ENCODE measurements at places on chromosomes 7 and 10.

DNA sequence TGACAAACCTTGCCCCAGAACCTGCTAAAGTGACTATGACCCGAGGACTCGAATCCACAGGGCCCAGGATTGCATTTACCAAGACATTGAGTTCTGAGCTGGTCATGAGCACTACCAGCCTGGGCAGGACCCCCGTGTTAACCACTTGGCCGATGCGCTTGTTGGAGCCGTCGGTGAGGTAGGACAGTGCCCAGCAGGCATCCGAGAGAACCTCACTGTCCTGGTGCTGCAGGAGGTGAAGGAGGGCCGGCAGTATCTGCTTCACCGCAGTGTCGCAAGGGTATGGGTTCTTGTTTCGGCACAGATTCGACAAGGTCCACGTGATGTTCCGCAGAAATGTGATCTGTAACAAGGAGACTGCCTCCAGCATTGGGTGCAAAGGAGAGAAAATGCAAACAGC, 19.7 kb downstream of the KPNA7 start:
- DNase-seq = no peak

GRCh38 chr7:26584987-26585665, 279.3 kb downstream of the SKAP2 start:
- no peak for DNase-seq

GRCh38 chr7:74365322-74366022, 76.3 kb downstream of the CLIP2 start:
- DNase-seq = no peak

DNA sequence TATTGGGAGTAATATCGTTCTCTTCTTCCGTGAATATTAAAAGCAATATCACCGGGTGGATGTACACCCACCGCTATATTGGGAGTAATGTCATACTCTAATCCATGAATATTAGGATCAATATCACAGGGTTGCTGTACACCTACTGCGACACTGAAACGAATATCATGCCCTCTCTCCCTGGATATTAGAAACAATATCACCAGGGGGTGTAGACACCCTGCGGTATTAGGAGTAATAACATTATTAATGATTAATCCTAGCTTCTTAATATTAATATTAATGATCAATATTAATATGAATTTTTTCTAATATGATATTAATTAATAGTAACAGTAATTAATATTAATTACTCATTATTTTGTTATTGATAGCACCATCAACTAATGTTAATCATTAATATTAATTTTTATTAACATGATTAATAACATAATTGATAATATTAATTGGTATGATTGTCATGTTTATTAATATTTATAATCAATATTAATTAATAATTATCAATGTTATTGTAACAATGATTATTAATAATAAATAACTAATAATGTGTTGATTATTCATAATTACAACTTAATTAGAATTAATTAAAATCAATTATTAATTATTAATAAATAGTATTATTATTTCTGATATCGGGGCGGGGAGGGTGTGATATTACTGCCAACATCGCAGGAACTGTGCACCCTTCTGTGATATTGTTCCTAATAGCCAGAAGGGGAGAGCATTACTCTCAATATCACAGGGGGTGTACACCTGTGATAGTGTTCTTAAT, 121.3 kb upstream of the C1GALT1 start:
- no peak for DNase-seq

DNA sequence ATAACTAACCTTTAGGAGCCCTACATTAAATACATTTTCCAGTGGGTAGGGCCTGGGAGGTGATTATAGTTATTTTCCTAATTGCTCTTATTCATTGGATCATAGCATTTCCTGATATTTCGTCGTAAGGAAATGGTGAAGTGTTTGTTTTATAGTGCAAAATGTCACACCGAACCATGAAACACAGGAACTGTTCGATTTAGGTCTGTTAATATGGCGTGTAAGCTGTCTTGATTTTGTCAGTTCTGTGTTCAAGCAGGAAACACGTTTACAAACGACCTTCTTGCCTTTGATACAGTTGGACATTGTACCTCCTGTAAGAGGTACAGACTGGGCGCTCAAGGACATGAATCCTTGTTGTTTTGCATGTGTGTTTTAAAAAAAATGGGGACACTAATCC, 14.8 kb downstream of the RBM17 start:
- DNase-seq = no peak

GRCh38 chr7:105963038-105963667, at the start of gene CDHR3:
CDHR3 (plus strand) TSS chr7:105963264; CDS start chr7:105963319, 55 bp downstream.
- DNase-seq = no peak

- DNase-seq = no peak
Observed at GRCh38 chr10:110504111-110504735, 6.5 kb downstream of the DUSP5 start.

DNA sequence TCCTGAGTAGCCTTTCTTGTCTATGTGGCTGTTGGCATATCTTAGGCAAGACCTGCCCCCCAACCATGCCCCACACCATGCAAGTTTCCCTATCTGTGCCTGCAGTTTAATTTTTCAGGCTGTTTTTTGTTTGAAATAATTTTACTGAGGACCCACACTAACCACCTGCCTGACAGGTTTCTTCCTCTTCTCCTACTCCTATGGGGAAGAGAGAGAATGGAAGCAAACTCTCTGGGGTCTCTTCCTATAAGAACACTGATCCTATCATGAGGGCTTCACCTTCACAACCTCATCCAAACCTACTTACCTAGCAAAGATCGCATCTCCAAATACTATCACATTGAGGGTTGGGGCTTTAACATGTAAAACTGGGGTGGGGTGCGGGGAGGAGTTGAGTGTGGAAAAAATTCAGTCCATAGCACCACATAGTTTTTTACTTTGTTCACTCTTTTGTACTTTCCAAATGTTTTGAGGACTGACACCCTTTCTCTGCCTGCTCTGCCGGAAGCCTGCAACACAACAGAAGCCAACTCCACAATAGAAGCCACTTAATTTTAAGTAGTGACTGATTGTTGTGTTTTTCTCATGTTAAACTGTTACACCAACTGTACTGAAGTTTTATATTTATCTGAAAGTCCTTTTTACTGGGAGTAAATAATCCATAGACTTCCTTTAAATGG, 67.2 kb upstream of the CSTF2T start:
- no peak for DNase-seq

GRCh38 chr7:106223156-106223555, 61.6 kb downstream of the NAMPT start:
- DNase-seq = no peak

GRCh38 chr10:43790147-43790546, 141.5 kb upstream of the ZNF32 start:
- DNase-seq = no peak

DNA sequence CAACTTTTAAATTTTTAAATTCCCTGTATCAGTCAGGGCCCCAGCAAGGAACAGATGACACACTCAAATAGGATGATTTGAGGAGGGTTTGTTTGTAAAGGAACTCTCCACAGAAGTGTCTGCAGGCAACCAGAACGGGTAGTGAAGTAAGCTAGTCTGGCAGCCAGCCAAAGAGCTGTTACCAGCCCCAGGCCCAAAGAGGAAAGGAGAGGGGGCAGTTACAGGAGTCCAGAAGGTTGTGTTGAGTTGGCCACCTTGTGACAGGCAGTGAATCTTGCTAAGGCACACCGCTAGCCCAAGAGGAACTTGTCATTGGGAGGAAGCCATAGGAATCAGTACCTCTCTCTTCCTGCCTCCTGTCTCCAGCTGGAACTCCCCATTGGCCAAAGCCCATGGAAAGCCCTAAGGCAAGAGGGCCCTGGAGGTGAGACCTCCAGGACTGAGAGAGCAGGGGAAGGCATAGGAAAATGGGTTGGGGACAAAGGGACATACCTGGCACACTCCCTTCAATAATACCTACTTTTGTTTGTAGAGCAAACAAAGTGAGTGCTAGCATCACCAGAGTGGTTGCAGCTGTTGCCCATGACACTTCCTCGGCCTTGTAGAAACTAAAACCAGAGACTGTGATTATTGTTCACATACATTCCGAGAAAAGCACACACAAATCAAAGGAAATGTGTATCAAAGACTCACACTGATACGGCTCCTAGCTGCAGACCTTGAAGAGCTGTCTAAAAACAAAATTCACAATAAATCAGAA, 25.4 kb upstream of the GATAD1 start:
- DNase-seq = peak; percentile 95

DNA sequence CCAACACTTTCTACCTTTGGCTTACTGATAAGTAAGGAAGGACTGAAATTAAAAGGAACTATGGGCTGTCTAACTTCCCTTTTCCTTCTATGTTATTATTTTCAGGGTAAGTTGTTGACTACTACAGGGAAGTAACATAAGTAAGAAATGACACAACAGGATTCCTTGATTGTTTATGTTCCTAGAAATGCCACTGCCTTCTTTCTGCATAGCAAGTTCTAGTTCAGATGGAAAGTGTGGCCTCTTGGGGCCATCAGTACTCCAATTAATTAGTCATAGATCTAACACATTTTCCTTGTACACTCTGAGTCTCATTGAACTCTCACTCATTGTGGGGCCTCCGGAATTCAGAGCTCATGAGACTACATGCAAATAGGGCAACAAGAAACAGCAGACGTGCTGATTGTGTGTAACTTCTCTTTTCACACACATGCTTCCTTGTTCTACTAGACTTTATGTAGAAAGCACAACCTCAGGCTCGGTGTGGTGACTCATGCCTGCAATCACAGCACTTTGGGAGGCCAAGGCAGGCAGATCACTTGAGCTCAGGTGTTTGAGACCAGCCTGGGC, 35.3 kb upstream of the HIBADH start:
- no peak for DNase-seq

- no peak for DNase-seq
Observed at GRCh38 chr7:153473185-153473584, 579.0 kb upstream of the DPP6 start.

- DNase-seq = no peak
Observed at GRCh38 chr10:79226391-79227245, 120.7 kb upstream of the PPIF start.

DNA sequence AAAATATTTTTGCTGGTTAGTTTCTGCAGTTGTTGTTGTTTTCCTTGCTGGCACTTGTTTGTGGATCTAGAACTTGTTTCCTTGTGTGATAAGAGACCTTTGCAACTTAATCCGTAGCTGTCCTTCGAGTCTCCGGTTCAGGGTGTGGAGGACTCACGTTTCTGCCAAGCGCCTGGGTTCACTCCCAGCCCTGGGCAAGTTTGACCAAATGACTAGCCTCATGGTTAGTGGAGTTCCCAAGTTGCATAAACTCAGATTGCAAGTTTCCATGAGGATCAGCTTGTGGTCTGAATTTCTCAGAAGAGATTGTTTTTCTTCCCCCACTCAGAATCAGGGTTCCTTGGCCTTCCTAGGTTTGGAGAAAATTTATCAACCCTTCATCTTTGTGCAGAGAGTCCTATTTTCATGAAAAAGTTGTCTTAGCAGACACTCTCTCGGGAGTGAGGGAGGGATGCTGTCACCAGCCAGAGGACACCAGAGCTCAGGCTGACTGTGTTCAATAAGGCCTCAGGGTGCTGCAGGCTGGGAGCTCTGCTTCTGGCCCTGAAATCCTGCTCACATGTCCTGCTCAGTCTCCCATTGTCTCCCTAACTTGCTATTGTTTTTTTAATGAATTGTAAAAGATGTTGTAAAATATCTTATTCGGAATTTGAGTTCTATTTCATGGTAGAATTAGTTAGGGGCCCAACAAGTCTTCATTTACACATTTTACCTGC, 377.7 kb upstream of the KLF6 start:
- no peak for DNase-seq

- no peak for DNase-seq
Observed at GRCh38 chr10:110993024-110993693, 73.8 kb downstream of the SHOC2 start.

DNA sequence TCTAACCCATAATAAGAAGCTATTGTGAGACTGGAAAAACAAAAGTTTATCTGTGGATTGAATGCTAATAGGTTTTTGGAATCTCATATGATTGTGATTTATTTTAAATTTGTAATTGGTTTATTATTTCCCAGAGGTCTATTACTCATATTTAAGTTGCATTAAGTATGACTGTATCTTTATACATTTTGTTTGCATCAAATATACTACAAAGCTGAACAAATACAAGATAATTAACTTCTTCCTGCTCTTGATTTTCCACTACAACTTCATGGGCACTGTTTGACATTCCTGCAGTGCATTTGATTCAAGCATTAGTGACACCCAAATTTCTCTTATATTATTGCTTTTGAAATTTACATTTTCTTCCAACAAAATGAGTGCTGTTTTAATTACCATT, 303.8 kb upstream of the LRRTM3 start:
- no peak for DNase-seq

GRCh38 chr7:3063016-3063753, 19.5 kb upstream of the CARD11 start:
- no peak for DNase-seq

DNA sequence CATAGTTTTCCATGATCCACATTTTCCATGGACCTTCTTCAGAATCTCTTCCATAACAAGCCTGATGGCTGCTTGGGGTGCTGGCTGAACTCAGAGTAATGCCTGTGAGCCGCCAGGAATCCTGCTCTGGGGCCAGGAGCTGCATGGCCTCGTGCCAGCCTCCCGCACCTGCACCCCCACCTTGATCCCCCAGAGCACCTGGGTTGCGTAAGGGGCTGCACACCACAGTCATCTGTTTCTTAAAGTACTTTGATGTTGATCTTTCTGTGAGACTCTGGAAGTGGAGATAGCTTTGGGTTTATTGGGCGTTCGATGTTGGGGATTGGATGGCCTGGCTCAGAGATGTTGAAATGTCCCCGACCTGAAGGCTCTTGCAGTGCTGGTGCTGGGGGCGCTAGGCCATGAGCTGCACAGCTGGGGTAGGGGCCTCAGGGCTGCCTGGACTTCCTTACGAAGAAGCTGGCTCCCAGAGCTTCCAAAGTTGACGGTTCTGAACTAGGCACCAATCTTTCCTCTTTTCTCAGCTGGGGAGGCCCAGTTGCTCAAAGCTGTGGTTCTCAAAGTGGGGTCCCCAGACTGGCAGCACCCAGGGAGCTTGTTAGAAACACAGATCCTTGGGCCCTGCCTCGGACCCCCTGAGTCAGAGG, 534.0 kb downstream of the DNAJB6 start:
- DNase-seq = no peak

DNA sequence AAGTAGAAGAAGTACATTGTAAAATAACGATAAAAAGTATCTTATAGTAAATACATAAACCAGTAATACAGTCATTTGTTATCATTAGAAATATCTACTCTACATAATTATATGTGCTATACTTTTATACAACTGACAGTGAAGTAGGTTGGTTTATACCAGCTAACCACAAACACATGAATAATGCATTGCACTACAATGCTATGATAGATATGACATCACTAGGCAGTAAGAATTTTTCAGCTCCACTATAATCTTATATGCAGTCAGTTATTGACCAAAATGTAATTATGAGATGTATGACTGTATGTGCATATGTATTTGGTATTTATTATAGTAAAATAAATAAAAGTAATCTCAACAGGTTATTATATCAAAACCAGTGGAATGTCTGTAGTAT, 23.4 kb upstream of the SGCE start:
- no peak for DNase-seq

Measured in DMS79 treated with DMSO at 0.1 percent for 48 hours (cell line).